ENCODE measurements at places on chromosomes 7 and 10.

DNA sequence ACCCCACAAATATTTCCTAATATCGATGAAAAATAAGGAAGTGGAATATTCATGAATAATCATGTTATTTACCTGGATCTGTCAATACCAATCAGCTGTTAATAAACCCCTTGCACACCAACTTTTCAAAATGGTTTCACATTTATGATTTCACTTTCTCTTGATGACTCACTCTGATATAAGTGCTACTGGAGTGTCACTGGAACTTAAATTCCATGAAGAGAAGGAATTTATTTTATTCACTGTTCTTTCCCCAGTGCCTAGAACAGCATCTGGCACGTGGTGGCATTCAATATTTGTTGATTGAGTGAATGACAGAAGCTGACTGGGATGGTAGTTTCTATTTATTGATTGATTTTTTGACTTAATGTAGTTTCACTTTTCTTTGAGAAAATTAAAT lies 3.5 kb upstream of the ENO4 start:
- no peak for DNase-seq

GRCh38 chr7:17069146-17069545 lies 187.4 kb upstream of the AGR3 start:
- no peak for DNase-seq

DNA sequence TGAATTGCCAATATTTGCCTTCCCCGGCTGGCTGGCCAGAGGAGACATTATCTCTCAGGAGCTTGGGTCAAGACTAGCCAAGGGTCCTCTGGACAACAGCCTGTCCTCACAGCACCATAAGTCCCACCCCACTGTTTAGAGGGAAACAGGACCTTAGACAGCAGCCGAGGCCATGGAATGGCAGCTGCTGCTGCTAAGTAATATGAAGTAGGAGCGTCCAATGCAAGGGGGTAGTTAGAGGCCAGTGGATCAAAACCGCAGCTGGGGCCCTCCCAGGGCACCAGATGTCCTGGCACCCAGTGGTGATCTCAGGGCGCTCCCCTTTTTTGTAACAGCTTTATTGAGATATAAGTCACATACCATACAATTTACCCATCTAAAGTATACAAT lies 12.9 kb upstream of the KCP start:
- DNase-seq = no peak

DNA sequence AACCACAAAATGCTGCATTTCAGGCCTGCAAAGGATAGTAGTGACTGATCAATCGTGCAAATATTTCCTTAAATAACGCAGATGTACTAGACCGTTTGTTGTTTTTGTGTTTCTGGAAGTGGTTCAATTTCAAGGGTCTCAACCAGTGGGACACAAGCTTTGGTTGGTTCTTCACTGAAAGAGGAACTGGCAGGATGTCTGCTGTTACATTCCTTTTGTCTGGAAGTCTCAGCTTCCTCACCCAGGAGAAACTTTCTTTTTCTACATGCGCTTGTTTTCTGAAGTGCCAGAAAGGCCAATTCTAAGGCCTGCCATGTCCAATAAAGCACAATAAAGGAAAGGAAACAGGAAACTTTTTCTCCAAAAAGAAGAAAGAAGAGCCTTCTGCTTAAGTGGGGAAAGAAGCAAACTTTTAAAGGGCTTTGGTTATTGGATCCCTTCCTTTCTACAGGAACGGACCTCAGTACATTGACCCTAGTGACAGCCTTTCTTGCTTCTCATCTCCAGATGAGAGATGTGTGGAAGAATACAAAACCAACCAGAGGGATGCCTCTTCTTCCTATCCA lies 4.1 kb downstream of the DKK1 start:
- DNase-seq = no peak

GRCh38 chr7:21526007-21526406 lies 16.8 kb upstream of the DNAH11 start:
- DNase-seq = no peak

GRCh38 chr10:126430512-126430911 lies 42.2 kb upstream of the ADAM12 start:
- no peak for DNase-seq
